Stimulated activated naive CD8-positive, alpha-beta T cell treated with anti-CD3 and anti-CD28 coated beads, Interleukin-15, Interleukin-2, amounts not matched to agents 100 U/mL and 50 U/mL, for 24 hours (primary cell): ENCODE measurements at places on chromosomes 2 and 18.

DNA sequence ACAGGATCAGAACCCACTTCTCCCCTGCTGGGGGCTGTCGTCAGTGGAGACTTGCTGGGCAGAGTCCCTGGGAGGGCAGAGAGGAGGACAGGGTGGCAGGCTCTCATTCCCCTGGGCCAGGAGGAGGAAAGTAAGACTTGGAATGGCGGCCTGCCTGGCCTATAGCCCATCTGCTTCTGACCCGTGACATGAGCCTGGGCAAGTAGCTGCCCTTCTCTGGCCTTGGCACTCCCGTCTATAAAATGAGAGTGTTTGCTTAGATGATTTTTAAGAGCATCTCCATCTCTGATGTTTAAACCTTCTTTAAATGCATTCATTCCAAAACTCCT, 173.0 kb downstream of the DDX1 start:
- no peak for DNase-seq

DNA sequence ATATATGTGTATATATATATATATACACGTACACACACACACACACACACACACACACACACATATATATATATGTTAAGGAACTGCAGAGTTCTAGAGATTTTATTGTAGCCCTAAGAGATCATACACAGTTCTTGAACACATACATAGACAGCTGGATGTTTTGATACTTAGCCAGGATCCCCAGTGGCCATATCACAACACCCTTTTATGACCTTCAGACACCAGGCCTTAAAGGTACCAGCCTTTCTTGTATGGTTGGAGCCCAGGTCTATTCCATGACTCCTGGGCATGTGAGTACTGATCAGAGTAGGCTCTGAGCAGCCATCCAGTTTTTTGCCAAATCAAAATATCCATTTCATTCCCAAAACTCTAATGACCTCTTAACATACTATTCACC, 138.3 kb downstream of the MYO1B start:
- no peak for DNase-seq

GRCh38 chr2:84776011-84776410, 104.9 kb downstream of the TRABD2A start:
- no peak for DNase-seq

DNA sequence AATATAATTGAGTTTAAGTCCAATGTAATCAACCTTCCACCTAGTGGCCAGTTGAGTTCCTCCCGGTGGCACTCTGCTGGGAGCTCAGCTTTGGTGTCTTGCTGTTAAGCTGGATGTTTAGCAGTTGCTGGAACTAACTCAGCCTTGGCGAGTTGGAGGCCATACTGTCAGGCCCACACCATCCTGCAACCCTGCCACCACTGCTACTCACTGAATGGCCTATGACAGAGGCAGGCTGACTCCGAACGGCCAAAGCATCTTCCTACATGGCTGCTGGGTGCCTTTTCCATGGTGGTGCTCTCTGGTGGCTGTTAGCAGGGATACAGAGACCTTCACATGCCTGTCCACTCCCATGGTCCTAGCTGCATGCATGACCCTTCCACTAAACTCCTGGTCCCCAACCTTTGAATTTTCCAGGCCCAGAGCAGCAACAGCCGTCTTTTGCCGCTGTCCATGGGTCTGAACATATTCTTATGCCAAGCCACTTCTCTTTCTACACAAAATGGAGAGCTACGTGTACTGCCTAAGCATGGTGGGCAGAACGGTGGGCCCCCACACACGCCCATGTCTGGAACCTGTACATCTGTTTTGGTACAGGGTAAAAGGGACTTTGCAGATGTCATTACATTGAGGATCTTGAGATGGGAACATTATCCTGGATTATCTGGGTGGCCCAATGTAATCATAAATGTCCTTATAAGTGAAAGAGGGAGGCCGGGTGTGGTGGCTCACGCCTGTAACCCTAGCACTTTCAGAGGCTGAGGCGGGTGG, 15.0 kb upstream of the TRAF3IP1 start:
- no peak for DNase-seq

DNA sequence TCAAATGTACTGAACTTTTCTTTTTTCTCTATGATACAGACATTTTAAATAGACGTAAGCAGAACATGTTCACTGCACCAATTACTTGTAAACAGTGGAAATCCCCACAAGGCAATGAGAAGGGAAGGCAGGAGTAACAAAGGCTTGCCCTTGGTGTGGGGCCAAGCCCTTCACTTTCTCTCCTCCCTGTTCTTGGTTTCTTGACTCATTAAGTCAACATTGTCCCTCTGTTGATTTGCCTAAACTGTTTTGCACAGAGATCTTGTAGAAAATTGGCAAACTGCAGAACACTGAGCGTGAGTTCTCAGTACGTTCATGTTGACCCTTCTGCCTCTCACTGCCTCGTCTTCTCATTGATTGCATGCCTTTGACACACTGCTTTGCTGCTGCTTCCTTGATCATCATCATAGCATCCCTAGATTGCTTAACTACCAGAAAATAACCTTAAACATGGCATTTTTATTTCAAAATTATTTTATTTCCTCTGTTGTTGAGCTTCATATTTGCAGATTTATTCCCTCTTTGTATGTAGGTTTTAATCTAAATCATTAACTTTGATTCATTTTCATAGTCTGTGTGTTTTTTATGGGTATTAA, 257.7 kb downstream of the PTGR3 start:
- DNase-seq, result no peak

- DNase-seq, result no peak
Observed at GRCh38 chr2:27087823-27088410, 1.3 kb downstream of the KHK start.

DNA sequence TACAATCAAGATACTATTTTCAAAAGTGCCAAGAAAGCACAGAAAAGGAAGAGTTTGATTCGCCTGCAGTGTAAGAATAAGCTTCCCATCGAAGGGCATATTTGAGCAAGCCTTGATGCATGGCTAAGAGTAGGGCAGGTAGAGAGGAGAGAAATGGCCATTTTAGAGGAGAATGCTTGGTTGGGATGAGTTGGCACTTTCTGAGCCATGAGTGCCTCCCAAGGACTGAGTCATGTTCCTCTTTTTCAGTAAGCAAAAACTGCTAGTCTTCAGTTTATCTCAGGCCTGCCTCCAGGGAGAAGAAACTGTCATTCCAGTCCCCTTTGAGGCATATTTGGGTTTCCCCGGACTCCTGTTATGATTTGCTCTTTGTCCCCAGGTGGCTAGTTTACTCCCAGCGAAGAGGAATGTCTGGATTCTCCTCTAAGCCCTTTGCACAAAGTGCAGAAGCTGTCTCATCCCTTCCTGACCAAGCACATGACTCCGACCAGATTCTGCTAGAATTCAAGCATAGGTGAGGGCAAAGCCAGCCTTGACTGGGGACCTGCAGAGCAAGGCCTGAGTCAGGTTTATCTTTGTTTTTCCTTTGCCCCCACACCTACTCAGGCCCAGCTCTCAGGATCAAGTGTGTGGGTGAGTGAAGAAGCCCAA, 115.2 kb downstream of the TTC32 start:
- no peak for DNase-seq

DNA sequence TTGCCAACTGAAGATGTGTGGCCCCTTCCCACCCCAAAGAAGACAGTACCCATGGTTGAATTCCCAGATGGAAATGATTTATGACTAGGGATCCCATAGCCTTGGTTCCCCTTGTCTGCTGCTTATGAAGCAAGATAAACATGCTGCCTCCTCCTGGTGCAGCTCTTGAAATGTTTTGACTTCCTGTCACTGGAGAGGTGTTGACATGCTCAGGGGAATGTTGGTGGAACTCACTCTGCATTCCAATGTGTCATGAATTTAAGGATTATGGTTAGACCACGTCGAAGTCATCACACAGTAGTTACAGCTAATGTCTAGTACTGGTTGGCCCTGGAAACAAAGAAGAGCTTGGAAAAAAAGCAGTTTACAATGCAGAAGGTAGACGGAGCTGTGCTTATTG, 69.0 kb upstream of the FAM110C start:
- no peak for DNase-seq

DNA sequence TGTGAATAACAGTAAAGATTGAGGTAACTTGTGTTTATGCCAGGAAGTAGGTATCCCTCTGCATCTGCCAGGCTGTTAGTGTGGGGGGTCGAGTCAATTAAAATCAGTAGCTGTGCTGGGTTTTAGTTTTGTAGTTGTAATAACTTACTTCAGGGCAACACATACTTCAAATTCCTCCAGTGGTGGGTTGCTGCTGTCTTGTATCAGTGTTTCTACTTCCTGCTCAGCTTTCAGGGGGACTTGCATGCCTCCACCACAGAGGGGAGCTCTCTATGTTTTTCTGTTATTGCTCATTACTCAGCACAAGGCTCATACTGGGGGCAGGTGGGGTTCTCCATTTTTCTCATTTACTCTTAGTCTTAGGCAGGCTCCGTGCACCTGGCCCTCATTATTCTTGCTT, 136.8 kb downstream of the CAPN13 start:
- DNase-seq, result no peak

GRCh38 chr18:13437034-13437433, 218.5 kb downstream of the LDLRAD4 start:
- peak; percentile 24 for DNase-seq
